ENCODE measurements at places on chromosomes 1 and 21. TPM values are rescaled to one million over a fixed set of nuclear protein-coding genes. Genes with fewer than 3 reads are reported as not detected.

LAMC2 gene
- total RNA-seq = not detected

S100A1 gene
- total RNA-seq = not detected

LDLRAD1 gene
- total RNA-seq = not detected

NPHP4 gene
- 19.8 TPM for total RNA-seq

DEPDC1 gene
- 16.7 TPM for total RNA-seq

NUP210L gene
- 0.10 TPM for total RNA-seq

NOTCH2 gene
- 70.5 TPM for total RNA-seq

Measured in activated naive CD4-positive, alpha-beta T cell treated with anti-CD3 and anti-CD28 coated beads, Interleukin-2, amount 10 ng/mL, durations not matched to agents 5 hours and 36 hours (primary cell).